Stimulated activated CD8-positive, alpha-beta memory T cell treated with anti-CD3 and anti-CD28 coated beads, Interleukin-4, amount 100 ng/mL, for 1 hour (primary cell): ENCODE measurements at places on chromosomes 4 and X.

- DNase-seq = no peak
These were observed 600.3 kb downstream of the SPRY1 start for GRCh38 chr4:123996718-123997510.

DNA sequence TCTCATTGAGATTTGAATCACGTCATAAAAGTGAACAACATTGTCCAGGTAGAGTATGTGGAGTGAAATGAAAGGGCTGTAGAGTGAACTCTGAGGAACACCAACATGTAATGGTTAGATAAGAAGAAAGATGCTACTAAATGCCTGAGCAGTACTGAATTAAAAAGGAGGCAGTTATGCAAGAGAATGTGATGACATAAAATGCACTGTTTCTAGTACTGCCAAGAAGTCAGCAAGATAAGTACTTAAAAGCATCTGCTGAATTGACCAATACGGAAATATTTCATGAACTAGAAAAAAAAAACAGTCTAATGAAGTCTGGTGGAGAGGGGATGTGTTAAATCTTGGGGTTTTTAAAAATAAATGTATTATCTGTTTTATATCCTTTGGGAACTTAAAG lies 583.8 kb upstream of the GALNT7 start:
- no peak for DNase-seq

GRCh38 chr4:139246166-139246565 lies 33.9 kb downstream of the MGARP start:
- DNase-seq = no peak

DNA sequence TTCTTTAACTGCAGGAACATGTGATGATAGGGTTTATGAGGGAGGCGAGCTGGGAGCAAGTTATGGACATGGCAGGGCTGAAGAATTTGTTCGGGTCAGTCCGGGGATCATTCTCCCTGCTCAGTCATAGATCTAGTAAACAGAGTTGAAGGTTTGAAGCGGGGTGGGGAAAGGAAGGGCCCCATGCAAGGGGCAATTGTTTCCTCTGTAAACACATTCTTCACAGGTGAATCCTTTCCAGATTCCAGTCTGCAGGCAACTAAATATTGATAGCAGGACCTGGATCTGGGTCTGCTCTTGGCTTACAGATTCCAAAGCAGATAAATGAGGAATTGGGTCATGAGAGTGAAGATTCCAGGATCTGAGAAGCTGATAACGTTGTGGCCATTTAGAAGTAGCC lies 44.3 kb upstream of the ARHGAP24 start:
- DNase-seq = no peak

GRCh38 chrX:29496636-29497180 lies 718.7 kb upstream of the MAGEB2 start:
- no peak for DNase-seq

DNA sequence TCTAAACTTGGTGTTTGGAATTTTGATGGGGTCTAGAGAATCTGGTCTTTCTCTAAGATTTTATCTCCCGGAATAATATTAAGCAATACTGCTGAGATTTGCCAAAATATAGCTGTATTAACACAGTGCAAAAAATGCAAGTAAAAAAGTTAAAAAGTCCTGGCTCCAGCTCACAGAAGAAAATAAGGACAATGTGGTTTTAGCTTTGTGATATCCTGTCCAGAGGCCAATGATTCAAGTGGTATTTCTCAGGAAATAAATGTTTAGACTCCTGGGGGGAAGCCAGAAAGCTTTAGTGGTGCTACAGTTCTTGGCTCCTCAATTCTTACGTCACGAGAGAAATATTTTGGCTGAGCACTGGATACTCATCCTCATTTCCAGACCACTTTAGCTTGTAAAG lies 40.9 kb upstream of the IL13RA2 start:
- no peak for DNase-seq

DNA sequence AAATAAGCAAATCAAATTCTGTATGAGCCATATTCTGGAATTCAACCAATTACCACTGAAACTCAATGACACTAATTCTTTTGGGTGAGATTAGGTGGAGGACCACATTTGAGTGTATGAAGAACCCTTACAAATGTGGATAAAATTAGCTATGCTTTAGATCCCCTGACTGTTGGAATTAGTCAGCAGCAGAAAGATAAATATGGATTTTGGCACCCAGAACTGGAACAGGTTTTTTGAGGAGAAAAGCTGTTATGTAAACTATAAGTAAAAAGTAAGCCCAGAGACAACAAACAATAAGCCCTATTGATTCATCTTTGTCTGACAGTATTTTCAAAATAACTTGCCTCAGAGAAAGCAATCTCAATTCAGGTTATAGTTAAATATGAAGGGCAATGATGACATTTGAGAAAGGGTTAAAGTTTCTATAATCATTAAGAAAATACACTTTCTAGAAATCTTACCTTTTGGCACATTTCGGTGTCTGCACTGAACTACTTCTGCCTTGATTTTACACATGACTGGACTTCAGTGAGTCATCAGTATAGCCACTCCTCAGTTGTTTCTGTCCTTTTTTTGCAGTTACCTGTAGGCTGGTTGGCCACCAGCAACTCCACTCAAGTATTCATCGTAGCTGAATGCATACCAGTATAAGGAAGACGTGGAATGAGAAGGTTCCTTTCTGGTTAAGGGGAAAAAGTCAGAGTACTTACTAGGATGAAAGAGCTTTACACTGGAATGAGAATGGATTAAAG lies 80.0 kb downstream of the KCTD8 start:
- DNase-seq = no peak

DNA sequence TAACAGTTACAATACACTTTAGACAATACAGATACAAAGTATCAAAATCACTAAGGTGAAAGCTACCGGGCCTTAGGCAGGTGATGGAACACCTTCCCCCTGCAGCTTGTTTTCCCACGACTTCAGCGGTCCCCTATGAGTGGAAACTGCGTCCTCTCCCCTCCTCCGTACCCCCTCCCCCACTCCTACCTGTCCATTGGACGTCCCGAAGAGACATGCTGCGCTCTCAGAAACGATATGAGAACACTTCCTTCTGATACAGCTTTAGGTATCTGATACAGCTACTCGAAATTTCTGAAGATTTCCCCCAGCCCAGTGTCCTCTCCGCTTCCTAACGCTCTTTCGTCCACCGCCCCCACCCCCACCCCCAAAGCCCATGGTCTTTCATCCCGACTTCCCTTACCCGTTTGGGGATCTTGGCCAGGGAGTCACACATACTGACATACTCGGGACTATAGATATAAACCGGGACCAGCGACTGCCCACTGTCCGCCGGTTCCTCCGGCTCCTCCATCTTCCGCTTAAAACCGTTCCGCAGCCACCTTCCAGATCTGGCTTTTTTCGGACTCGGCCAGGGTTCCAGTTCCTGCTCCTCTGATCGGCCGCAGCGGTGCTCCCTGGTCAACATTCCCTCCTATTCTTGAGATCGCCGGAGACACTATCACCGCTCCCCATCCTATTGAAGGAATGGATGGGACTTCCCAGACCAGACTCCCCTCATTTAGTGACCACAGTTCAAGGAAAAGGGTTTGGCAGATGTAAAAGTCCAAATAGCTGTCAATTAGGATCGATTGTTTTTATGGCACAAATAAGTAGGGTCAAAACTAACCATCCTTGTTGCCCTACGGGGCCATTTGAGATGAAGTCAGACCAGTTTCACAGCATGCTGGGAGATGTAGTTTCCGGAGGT lies at the start of gene HDAC8:
HDAC8 (minus strand) TSS at position 596 of the 910 bp plus-strand sequence; CDS start at position 514, 82 bp downstream.
- DNase-seq = peak; percentile 3

- DNase-seq = no peak
These were observed 855.6 kb downstream of the CCSER1 start for GRCh38 chr4:90982813-90983212.

DNA sequence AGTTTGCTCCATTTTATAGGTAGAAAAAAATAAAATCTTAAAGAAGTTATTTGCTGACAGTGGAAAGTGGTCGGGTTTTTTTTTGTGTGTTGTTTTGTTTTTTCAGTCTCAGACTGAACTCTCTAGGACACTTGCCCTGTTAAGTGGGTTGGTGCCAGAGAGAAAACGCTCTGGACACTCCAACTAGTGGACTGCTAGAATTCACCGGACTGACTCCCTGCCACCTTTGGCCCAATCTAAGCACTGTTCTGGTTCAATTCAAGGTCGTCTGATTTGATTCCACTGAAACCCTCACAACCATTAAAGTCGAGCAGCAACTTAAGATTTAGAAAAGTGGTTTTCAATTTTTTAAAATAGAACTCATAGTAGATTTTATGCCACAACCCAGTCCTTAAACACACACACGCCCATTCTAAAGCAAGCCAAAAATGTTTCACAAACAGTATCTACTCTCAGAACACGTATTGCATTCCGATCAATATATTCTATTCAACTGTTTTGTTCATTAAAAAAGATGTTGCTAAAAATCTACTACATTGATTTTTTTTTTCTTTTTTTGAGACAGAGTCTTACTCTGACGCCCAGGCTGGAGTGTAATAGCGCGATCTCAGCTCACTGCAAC lies 27.3 kb downstream of the RWDD4 start:
- no peak for DNase-seq

DNA sequence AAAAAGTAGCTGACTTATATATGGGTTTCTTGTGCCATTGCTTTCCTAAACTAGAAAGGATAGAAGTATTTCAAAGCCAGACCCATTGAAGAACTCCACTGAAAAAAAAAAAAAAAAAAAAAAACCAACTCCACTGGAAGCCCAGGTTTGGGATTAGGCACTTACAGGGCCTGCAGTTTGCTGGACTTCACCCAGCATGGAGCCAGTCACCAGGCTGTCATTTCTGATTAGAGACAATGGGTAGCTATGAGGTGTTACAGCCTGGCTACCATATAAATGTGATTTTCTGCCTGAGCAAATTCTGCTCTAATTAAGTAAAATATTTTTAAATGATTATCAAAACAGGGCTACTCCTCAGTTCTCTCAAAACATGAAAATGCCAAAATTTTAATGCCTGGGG lies 49.5 kb downstream of the HS6ST2 start:
- no peak for DNase-seq

DNA sequence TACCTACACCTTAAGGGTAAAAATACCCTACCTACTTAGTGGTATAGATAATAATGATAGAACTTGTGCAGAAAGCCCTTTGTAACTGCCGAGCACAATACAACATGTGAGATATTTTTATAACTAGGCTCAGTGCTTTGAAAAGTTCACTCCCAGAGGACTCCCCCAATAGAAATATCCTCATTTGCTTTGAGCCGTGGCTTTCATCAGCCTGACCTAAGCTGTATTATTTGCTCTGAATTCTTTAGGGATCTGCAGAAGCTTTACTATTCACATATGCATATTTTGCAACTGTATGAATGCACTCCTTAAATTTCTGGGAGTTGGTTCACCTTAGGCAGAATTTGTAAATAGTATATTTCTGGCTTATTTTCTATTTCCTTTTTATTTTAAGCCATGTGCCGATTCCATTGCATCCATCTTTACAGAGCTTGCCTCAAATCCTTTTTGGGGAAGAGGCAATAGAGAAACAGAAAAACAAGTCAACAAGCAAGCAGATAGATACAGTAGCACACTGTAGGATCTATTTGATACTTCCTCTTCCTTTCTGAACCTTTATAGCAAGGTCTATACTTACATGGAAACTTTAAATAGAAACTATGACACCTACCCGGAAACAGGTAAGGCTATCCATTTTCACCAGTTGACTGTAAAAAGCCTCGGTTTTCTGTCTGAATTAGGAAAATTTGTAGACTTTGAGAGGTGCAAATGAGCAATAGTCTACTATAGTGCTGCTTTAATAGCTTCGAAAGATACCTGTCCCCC lies 242.5 kb upstream of the VCX3A start:
- DNase-seq = no peak

DNA sequence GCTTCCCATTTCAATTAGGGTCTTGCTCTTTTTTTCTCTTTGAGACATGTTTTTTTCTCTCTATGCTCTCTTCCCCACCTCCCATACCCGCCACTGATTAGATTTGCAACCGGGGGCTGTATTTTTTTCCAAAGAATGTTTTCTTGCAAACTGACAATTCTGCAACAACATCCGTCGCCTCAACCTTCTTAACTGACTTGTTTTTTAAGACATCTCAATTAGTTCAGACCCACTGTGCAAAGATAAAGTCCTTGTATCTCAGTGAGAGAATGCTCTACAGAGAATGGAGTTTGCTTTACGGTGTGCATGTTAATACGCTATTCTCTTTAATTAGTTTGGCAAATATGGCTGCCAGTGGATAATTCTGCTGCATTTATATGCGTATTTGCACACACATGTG lies 126.3 kb downstream of the UNC5C start:
- no peak for DNase-seq

- no peak for DNase-seq
These were observed at the start of gene GBA3 for GRCh38 chr4:22692736-22693135. Gene GBA3 (plus strand): TSS chr4:22692937.

GRCh38 chr4:39565878-39566600 lies 38.8 kb upstream of the UGDH start:
- no peak for DNase-seq

DNA sequence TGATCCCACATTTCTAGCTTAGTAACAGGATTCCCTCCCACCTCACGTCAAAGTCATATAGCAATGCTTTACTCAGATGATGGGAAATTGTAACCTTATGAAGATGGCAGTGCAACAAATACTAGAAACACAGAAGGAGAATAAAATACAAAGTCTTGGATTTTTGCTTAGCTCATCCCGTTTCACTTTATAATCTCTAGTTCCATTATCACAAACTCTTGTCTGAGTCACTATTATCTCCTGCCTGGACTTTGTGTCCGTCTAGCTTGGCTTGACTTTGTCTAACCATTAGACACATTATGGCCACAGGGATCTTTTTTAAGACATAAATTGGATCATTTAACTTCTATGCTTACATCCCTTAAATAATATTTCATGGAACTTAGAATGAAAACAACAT lies 127.1 kb upstream of the GABRG1 start:
- no peak for DNase-seq

GRCh38 chrX:3820167-3820566 lies 106.7 kb upstream of the PRKX start:
- DNase-seq = no peak

DNA sequence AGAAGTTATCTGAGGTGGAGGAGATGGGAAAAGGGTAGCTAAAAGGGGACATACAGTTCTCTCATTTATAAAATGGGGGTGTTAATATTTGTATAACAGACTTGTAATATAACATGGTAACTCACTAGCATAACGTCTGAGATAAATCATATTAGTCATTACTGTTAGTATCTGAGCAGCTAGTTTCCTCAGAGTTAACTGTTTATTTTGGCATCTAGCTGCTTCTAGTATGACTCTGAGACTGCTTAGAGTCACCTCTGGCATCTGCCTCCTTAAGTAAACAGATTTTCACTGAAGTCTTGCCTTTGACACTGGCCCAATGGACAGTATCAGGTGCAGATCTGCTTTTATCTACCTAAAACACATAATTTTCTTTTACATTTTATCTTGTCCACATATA lies 58.1 kb downstream of the SLC30A9 start:
- no peak for DNase-seq

DNA sequence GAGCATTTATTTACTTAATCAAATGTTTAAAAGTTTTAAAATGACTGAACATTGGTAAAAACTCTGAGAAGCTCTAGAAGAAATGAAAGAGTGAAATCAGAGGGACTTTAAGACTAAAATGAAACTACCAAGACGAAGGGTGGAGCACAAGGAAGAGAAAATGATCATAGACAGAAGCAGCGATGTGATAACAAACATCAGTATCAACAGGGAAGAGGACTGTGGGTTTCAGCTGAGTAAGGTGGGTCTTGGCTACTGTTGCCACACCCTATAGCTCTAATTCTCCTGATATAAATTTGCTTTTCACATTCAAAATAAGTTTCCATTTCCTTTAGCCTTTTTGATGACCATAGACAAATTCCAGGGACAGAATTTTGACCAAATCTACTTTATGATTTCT lies 18.4 kb downstream of the SOD3 start:
- DNase-seq = no peak
